ENCODE measurements at places on chromosomes 2 and 18. TPM values are rescaled to one million over a fixed set of nuclear protein-coding genes. Genes with fewer than 3 reads are reported as not detected.

Gene EFHD1
- total RNA-seq = 211 TPM

GRCh38 chr2:29262681-29263260 is 147.6 kb downstream of the CLIP4 start:
- H3K4me3 ChIP-seq = no peak overlapping the region
- no peak for DNase-seq
- no peaks in the 10 kb centered on the region for H3K27me3 ChIP-seq
- H3K4me1 ChIP-seq = no peaks in the 10 kb centered on the region
- no peak overlapping the region for H3K27ac ChIP-seq

GRCh38 chr2:11410101-11410500 is 55.9 kb downstream of the E2F6 start:
- no peak for DNase-seq
- H3K4me3 ChIP-seq = no peak overlapping the region
- H3K27me3 ChIP-seq = no peaks in the 10 kb centered on the region
- H3K4me1 ChIP-seq = peaks cover 14% of the 10 kb centered on the region

- no peak overlapping the region for H3K27ac ChIP-seq
- H3K27me3 ChIP-seq = no peaks in the 10 kb centered on the region
- no peak overlapping the region for H3K4me3 ChIP-seq
- H3K36me3 ChIP-seq = peaks cover 13% of the 10 kb centered on the region
These were observed 34.1 kb downstream of the NFATC1 start for GRCh38 chr18:79429785-79430281.

- no peak overlapping the region for H3K4me3 ChIP-seq
- H3K27me3 ChIP-seq = no peaks in the 10 kb centered on the region
- H3K27ac ChIP-seq = no peak overlapping the region
- H3K4me1 ChIP-seq = peaks cover 17% of the 10 kb centered on the region
- no peak for DNase-seq
- H3K36me3 ChIP-seq = no peaks in the 10 kb centered on the region
These were observed 283.2 kb downstream of the MREG start for GRCh38 chr2:215729985-215730620.

GRCh38 chr18:52325997-52326396 is 14.0 kb upstream of the DCC start:
- H3K36me3 ChIP-seq = no peaks in the 10 kb centered on the region
- DNase-seq = no peak
- H3K27me3 ChIP-seq = no peaks in the 10 kb centered on the region
- H3K27ac ChIP-seq = no peak overlapping the region
- no peak overlapping the region for H3K4me3 ChIP-seq
- H3K4me1 ChIP-seq = no peaks in the 10 kb centered on the region

Gene NOL4
- not detected for total RNA-seq

DNA sequence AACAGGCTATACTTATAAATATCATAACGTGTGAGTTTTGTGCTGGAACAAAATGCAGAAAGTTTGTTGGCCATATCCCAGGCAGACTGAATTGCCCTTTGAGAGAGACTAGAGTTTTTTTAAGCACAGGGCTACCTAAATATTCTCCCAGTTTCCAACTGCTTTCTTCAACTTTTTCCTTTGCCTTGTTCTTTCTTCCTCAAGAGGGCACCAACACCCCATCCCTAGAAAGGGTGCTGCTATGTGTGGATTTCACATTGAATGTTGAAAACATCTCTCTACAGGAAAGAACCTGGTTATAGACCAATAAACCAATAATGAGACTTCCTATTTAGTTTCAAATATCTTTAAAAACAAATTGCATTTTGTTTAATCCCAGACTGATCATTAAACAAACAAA is 87.9 kb downstream of the ICOS start:
- peaks cover 3% of the 10 kb centered on the region for H3K4me1 ChIP-seq
- no peak overlapping the region for H3K4me3 ChIP-seq
- H3K27me3 ChIP-seq = no peaks in the 10 kb centered on the region
- H3K36me3 ChIP-seq = no peaks in the 10 kb centered on the region
- no peak for DNase-seq

All from thoracic aorta (tissue), 2 donors.